BE2C (cell line): ENCODE measurements at places on chromosomes 3 and 15.

DNA sequence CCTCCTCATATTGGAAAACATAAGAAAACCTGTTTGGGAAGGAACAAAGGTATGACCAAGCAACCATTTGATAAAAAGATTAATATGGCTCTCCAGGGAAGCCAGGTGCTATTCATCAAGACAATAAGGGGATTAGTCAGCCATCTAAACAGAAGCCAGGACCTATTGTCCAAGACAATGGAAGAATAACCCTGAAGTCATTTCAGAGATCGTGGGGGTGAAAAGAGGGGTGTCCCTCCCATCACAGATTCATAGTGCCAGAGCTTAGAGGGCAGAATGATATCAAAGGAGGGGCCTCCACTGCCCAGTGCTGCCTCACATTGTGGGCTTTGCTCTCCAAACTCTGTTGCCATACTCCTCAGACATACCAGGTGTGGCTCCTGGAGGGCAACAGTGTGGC lies 73.5 kb downstream of the DAPK2 start:
- no peak for DNase-seq

DNA sequence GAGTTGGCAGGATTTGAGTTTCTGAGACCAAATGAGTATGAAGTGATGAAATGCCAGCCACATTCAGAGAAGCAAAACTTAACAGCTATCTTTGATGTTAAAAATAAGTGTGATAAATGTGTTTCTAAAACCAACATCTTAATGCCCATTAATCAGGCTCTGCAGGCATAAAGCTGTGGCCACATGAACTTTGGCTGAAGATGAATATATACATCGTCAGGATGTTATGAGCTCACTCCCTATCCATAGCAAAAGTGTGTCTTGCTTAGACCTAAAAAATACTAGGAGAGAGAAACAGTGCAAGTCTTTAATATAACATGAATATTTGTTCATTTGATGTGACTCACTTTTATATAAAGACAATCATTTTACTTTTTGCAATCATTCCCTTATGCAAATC lies 218.0 kb downstream of the CADM2 start:
- no peak for DNase-seq

GRCh38 chr3:43153216-43154083 lies 47.6 kb upstream of the POMGNT2 start:
- peak; percentile 15 for DNase-seq

DNA sequence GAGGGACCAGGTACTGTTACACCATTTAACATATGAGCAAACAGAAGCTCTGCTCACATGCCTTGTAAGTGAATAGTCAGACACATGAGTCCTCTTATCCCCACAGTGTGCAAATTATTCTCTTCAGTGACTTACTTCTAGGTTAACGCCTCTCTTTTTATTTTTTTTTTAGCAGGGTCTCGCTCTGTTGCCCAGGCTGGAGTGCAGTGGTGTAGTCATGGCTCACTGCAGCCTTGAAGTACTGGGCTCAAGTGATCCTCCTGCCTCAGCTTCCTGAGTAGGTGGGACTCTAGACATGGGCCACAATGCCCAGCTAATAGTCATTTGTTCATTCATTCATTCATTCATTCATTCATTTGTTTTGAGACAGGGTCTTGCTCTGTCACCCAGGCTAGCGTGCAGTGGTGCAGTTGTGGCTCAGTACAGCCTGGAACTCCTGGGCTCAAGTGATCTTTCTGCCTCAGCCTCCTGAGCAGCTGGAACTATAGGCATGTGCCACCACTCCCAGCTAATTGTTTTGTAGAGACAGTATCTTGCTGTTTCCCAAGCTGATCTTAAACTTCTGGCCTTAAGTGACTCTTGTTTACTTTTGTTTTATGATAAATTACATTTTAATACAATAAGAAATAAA lies 94.7 kb downstream of the LRRC28 start:
- no peak for DNase-seq

DNA sequence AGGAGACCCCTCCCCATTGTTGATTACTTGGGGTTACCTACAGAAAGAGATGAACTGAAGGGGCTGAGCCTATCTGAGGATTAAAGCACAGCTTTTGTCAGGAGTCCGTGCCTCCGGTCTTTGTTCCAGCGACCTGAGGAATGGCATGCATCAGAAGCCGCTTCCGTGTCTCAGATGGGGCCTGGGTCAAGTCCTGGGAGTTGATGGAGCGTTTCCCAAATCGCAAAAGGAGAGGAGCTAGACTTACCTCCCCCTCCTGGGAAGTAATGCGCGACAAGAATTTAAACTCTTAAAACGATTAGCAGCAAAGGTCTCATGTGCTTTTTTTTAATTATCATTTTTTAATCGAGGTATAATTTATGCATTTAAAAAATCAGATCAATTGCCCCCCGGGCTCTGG lies 983 bp upstream of the ALDH1A3 start:
- no peak for DNase-seq

DNA sequence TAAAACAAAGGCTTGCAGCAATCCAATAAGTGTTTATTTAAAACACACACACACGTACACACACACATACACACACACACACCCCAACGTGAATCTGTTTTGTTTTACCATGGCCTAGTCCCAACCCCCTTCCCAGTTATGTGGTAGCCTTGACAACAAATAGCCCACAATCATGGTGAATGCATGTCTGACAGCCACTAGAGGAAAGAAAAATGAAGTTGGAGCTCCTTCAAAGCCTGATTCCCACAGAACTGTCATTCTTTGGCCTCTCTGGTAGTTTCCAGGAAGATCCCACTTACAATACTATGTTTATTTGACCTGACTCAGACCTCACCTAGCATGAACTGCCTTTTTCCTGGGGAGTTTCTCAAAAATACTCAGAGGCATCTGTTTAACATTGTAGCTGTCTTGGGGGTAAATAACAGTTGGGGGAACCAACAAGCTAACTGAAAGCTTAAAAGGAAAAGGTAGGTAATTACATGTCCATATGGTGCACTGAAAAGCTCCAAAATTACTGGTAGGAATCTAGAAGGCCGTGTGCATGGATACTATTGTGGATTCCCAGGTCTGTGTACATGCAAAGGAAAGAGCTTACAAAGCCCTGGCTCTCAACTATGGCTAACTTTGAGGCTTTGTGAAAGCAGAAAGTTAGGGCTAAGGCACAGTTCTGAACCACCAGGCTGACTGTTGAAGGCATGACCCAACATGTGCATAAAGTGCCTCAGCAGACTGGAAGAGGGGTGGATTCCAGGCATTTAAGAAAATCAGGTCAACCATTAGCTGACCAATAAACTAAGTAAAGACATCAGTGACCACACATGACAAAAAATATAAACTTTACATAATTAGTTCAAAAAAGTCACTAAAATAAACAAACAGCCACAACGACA lies 65.3 kb downstream of the FAIM start:
- no peak for DNase-seq

GRCh38 chr3:122403489-122403888 lies 12.4 kb downstream of the WDR5B start:
- DNase-seq = no peak

- no peak for DNase-seq
Measured at GRCh38 chr3:154247806-154248415, 76.4 kb downstream of the DHX36 start.

- no peak for DNase-seq
Measured at GRCh38 chr3:34056181-34056910, 257.9 kb downstream of the PDCD6IP start.
